GM12878 (cell line): ENCODE measurements at places on chromosomes 5 and 9.

GRCh38 chr9:135920973-135921585 lies 13.7 kb upstream of the CAMSAP1 start:
- DNase-seq: no peak

GRCh38 chr9:110284211-110284844 lies 28.0 kb upstream of the TXN start:
- DNase-seq: no peak

- DNase-seq: no peak
These were observed 19.3 kb upstream of the PIP5K1B start for GRCh38 chr9:68685770-68686169.

DNA sequence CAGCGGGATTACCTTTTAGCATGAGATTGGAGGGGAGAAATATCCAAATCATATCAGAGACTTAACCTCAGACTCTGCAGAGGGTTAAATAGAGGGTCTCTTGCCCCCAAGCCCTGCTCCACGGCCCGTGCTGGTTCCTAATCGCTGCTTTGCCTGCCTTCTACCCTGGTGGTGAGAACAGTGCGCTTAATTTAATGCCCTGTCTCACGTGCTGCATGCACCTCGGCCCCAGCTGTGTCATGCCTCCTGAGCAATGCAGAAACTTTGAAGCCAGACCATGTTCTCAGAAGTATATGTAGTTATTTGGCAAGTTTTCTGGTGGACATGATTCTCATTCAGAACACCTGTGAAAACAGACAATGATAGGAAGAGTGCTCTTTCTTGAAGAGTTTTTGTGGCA lies 1.4 kb downstream of the OTULIN start:
- DNase-seq: no peak

- no peak for DNase-seq
These were observed 120.6 kb downstream of the C9orf50 start for GRCh38 chr9:129500161-129500862.

DNA sequence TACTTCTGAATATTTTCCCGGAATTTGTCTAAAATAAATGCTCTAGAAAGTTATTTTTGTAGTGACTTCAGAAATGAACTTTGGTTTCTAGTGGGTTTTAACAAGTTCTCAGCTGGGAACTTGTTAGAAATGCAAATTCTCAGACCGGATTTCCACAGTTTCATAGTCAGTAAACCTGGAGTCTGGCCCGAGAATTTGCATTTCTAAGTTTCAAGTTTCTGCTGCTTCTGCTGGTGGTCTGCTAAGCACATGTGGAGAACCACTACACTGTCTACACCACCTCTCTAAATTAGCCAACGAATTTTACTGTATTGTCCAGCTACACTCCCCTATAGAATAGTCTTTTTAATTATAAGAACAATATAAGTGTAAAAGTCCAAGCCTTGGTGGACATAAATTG lies 208.0 kb downstream of the CHSY3 start:
- peak; percentile 5 for DNase-seq

DNA sequence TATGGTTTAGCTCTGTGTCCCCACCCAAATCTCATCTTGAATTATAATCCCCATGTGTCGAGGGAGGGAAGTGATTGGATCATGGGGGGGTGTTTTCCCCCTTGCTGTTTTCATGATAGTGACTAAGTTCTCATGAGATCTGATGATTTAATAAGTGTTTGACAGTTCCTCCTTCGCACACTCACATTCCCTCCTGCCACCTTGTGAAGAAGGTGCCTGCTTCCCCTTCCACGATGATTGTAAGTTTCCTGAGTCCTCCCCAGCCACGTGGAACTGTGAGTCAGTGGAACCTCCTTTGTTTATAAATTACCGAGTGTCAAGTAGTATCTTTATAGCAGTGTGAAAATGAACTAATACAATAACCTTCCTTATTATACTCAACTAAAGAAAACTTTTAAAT lies 24.3 kb upstream of the TEX10 start:
- no peak for DNase-seq
